ENCODE measurements at places on chromosomes 1 and 21.
A peak's percentile ranks its signal among the peaks of the same experiment; 100 is the strongest.

- no peak for DNase-seq
Observed at GRCh38 chr1:102420034-102420433, 423.3 kb upstream of the OLFM3 start.

DNA sequence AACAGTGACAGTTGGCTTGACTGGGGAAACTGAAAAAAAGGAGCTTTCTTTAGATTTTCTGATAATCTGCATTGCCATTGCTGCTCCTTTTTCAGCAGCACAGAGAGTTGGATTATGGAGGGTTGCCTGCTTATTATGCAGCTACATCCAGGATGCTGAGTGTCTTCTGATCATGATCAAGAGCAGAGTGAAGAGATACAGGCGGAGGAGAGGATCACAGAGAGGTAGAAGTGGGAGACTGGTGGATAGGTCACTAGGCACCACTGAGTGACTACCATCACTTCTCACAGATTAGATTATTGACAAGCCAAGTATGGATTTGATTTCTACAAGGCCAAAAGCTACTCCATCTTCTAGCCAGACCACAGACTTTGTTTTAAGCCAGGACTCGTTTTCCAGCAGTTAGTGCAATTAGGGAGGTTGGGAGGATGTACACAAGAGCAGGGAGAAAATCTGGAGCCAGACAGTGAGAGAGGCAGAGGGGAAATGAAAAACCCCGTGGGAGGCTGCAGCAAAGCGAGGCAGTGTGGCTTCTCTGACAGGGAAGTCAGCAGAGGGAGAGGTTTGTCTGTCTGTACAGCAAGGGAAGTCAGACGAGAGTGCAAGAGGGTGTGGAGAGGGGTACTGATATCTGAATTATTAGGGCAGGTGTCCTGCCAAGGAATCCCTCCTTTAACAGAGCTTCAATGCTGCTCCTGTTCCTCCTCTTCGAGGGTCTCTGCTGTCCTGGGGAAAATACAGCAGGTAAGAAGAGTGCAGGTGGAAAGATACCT lies at the start of gene CD1E:
CD1E (plus strand) TSS at position 592 of the 773 bp plus-strand sequence; CDS start at position 687, 95 bp downstream.
- DNase-seq, result no peak

GRCh38 chr1:154953611-154954038 lies 2.3 kb downstream of the PBXIP1 start:
- no peak for DNase-seq

GRCh38 chr1:53984726-53985125 lies 33.3 kb downstream of the LDLRAD1 start:
- no peak for DNase-seq

GRCh38 chr1:80003250-80003649 lies 996.7 kb upstream of the ADGRL4 start:
- no peak for DNase-seq

- no peak for DNase-seq
Observed at GRCh38 chr1:205922806-205923205, 20.4 kb downstream of the SLC26A9 start.

DNA sequence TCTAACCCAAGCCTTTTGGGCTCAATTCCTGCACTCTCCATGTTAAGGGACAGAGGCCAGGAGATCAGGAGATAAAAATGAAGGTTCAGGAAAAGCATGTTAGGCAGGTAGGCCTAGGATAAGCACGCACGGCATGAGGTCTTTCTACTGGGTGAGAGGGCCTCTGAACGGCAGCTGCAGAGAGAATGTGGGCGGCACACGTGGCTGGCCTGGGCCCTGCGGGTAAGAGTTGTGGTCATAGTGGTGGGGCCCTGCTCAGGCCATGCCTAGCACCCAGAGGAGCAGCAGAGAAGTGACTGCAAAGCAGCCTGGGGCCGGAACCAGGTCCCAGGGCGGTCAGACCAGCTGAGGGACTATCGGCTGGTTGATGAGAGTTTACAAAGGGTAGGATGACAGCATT lies 7.5 kb upstream of the FOXO6 start:
- DNase-seq, result no peak

DNA sequence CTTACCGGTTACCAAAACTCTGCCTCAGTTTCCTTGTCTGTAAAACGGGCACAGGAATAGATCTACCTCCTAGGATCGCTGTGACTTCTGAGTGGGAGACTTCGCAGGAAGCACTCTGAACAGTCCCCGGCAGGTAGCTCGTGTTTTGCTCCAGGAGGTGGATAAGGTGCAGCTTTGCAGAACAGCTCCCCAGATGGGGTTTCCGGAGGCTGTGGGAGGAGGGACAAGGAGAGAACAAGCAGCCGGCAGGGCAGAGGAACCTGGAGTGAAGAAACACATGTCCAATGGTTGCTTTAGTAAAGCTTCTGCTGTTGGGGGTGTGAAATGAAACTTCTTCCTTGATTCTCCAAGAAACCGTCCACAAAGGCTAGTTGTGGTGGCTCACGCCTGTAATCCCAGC lies 95.5 kb upstream of the TARDBP start:
- no peak for DNase-seq

DNA sequence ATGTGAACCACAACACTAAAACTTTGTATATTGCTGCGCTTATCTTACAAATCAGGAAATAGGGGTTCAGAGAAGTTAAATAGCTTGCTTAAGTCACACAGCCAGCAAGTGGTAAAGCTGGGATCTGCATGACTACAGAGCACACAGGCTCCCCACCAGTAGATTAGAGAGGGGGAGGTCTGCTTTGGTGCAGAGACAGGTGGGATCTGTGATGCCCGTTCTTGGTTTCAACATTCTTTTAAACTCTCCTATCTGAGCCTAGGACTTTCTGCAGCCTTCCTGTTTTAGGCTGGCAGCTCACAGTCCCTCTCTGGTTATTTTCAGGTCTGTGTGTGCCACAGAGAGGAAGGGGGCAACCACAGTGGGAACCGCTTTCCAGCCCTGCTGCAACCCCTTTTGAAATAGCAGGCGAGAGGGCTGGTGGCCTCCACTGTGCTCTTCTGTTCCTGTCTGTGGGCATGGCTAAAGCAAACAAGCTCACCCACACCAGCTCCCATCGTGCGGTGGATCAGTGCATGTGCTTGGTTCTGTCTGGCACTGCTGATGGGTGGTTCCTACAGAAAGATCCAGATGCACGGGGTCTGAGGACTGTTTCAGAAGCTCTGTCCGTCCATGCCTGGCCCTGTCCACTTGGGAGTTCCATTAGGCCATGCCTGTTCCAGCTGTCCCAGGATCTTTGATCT lies 1.7 kb upstream of the IL6R start:
- DNase-seq, result no peak

DNA sequence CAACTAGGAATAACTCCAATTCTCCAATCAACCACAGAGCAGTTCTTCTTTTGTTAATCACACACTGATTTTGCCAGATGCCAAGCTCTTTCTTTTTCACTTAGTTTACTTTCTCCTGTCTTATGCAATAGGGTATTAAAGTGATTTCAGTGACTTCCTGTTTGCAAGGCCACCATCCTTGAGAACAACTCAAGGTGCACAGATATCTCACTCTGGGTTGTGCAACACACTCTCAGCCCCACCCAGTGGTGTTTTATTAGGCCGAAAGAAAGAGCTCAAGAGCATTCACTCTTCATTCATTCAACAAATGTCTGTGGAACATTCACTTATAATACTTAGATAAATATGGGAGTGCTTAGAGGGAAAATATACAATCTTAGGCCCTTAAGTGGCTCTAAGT lies 352.5 kb downstream of the ZNF326 start:
- DNase-seq, result no peak

DNA sequence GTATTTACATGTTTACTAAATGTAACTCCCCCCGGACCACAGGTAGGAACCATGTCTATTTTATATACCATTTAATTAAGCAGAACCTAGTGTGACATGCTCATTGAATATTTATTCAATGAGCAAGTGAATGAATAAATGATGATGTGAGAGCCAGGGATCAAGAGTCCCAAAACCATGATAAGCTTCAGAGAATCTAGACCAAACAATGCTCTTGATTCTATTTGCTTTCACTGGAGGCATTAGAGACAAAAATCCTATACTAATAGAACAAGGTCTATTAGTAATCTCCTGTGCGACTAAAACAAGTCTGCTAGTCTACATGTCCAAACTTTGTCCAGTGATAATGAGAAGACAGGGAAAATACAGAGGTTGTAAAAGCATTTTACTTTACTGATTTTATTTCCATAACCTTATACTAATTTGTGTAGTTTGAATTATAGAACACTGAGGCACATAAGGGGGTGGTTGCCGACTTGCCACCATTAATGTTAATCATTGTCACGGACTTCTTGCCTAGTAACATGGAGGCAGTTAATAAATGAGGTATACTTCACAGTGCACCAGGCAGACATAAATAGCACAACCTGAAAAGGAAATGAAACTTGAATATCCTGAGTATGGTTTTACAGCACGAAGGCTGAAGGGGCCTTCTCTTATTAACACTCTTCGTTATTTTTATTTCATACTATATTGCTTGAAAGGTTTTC lies 69.8 kb downstream of the TBX15 start:
- no peak for DNase-seq

DNA sequence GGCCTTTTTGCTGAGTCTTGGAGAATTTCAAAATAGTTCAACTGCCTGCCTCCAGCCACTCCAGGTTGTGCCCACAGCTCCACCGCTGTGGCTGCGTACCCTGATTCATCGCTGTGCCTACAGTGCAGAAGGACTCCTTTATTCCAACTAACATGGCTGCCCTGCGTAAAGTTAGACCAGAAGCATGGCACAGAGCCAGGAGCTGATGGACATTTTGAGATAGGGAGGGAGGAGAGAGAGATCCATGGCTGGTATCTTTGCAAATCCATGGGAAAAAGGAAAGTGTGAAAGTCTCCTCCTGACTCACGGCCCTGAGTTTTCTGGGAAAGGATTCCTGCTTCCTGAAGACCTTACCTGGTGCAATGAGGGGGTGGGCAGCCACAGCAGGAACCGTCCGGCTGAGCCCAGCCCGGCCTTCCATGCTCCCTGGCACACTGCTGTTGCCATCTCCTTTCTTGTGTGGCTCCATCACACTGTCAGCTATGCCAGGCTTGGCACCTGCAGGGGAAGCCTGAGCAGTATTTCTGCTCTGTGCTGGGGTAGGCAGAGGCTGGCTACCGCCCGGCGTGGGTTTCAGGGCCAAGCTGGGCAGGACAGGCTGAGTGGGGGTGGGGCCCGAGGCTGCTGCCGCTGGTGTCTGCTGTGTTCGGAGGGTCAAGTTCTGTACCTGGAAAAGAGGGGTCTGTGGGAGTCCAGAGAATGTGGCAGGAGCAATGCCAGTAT lies 46.0 kb upstream of the A3GALT2 start:
- DNase-seq, result no peak

DNA sequence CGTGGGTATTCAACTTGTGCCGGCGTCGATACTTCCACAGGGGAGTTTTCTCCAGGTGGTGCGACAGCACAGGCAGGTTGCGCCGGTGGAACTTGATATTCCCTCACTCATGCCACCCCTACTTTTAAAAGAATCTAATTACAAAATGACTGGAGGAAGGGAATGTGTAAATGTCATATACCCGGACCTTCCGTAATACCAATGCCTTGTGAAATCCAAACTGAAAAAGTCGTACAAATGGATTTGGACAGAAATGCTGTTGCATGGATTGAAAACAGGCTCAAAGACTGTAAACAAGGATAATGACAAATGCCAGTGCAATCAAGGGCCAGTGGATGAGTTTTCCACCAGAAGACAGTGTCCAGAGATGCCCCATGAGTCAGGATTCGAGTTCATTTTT lies 235.3 kb upstream of the USP25 start:
- no peak for DNase-seq

GRCh38 chr1:116002781-116003420 lies 26.6 kb downstream of the SLC22A15 start:
- no peak for DNase-seq

- no peak for DNase-seq
Observed at GRCh38 chr1:228152097-228152917, 2.6 kb downstream of the GJC2 start.

DNA sequence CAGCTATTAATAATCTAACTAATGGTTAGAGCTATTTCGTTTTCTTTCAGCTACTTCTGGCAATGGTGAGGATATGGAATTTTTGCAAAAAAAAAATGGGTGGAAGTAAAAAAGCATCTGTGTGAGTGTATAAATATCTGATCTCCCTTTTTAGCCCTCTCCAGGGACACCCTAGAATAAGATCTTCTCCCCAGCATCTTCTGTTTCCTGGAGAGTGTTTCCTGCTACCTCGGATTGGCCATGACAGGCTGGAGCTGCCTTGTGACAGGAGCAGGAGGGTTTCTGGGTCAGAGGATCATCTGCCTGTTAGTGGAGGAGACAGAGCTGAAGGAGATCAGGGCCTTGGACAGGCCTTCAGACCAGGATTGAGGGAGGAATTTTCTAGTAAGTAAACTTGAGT lies 23.8 kb downstream of the HSD3B2 start:
- no peak for DNase-seq

DNA sequence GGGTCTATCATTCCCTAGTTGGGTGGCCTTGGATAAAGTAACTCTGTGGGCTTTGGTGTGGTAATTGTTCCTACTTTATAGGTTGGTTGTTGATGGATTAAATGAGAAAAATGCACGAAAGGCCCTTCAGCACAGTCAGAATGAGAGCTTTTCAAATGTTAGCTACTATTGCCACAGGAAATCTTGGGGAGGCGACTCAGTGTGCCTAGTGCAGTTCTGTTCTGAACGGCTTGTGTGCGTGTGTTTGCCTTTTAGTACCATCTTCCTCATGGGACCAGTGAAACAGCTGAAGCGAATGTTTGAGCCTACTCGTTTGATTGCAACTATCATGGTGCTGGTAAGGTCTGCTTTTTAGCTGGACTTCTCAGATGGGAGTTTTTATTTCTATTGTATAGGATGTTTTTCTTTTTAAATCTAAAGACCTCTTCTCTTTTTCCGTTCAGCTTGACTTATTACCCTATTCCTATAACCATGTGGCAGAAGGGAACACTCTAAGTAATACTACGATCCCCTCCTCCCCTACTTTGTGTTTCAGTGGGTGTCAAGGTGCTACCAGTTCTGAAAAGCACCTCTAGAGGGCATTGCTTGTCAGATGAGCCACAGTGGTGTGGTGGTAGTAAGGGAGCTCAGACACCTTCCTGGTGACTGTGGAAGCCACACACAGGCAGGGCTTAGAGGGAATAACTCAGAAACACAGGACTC lies 9.2 kb downstream of the SFT2D2 start:
- peak; percentile 65 for DNase-seq

- DNase-seq, result no peak
Observed at GRCh38 chr1:226606311-226607267, 58.0 kb downstream of the STUM start.

- no peak for DNase-seq
Observed at GRCh38 chr1:98386675-98387440, 274.7 kb upstream of the SNX7 start.

DNA sequence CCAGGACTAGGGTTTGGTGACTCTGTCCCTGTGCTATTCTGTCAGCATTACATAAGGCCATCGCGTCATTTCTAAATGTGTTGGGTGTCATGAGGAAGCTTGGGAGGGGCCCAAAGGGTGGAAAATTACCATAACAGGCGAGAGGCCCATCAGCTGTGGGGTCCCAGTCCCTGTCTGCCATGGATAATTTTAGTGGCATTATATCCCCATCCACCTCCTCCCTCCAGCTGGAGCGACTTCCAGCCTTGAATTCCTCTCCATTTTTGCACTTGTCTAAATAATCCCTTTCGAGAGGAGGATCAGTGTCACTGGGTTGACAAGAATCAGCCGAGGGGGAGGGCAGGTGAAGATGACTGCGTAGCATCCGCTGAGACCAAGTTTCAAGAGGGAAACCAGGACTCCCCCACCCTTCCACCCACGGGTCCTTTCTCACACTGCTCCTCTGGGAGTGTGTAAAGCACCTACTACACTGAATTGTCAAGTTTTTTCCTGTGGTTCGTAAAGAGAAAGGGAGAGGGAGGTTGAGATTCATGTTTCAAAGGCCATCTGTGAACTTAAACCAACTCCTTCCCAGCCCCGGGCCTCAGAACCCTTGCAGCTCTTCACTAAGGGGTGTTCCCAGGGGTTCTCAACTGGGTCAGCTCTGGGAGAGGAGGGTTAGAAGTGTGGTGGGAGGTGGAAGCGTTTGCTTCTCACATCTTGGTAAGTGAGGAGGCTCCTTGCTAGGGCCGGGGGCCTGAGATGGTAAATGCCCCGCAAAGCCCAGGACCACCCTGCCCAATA lies 29.2 kb downstream of the VASH2 start:
- DNase-seq, result no peak
